ENCODE measurements at places on chromosomes 7 and 10. TPM values are rescaled to one million over a fixed set of nuclear protein-coding genes. Genes with fewer than 3 reads are reported as not detected.
A peak's percentile ranks its signal among the peaks of the same experiment; 100 is the strongest.

GRCh38 chr10:128854963-128855362 is 612.1 kb upstream of the MGMT start:
- H3K4me1 ChIP-seq: peaks cover 13% of the 10 kb centered on the region
- H3K36me3 ChIP-seq: no peaks in the 10 kb centered on the region
- peak overlapping the region; percentile 4 for H3K27ac ChIP-seq
- no peaks in the 10 kb centered on the region for H3K27me3 ChIP-seq

Gene GRID1
- 16.7 TPM for total RNA-seq

DNA sequence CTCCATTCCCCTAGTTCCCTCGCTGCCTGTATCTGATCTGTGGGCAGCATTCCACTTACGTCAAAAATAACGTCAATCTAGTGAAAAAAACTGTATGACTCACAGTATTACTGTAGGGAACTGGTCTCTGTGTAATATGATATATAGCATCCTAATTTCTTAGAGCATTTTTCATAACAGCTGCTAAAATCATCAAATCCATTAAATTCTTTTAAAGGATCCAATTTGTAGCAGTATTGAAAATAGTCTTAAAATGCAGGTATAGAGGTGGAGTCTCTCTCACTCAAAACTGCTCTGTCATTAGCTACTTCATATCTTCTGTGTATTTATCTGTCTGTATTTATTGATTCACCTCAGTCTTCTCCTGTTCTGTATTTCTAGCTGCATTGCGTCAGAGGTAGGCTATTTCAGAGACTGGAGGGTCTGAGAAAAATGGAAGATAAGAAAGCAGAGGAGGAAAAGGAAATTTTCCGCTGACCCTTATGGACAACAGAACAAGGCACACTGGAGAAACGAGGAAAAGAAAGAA is 59.9 kb downstream of the PON1 start:
- H3K27ac ChIP-seq: no peak overlapping the region
- H3K27me3 ChIP-seq: no peaks in the 10 kb centered on the region
- no peak overlapping the region for H3K4me3 ChIP-seq
- no peaks in the 10 kb centered on the region for H3K4me1 ChIP-seq

GRCh38 chr10:11533328-11533781 is 78.1 kb downstream of the USP6NL start:
- H3K4me1 ChIP-seq: peaks cover 5% of the 10 kb centered on the region
- H3K36me3 ChIP-seq: no peaks in the 10 kb centered on the region
- no peak overlapping the region for H3K4me3 ChIP-seq
- no peaks in the 10 kb centered on the region for H3K27me3 ChIP-seq
- peak overlapping the region; percentile 64 for H3K27ac ChIP-seq
- no peak for DNase-seq

GRCh38 chr7:121394709-121395140 is 1.4 kb downstream of the FAM3C start:
- H3K4me1 ChIP-seq: no peaks in the 10 kb centered on the region
- no peaks in the 10 kb centered on the region for H3K27me3 ChIP-seq
- no peaks in the 10 kb centered on the region for H3K36me3 ChIP-seq
- no peak for DNase-seq

GRCh38 chr10:30038781-30039536 is 20.4 kb downstream of the JCAD start:
- peaks cover 13% of the 10 kb centered on the region for H3K4me1 ChIP-seq
- no peaks in the 10 kb centered on the region for H3K36me3 ChIP-seq
- H3K27ac ChIP-seq: no peak overlapping the region
- DNase-seq: no peak
- H3K27me3 ChIP-seq: no peaks in the 10 kb centered on the region
- H3K4me3 ChIP-seq: no peak overlapping the region

GRCh38 chr10:19706904-19707303 is 109.3 kb upstream of the PLXDC2 start:
- no peaks in the 10 kb centered on the region for H3K4me1 ChIP-seq
- H3K27me3 ChIP-seq: no peaks in the 10 kb centered on the region
- DNase-seq: no peak

Gene NPC1L1
- 0.55 TPM for total RNA-seq
